Hepatocyte (in vitro differentiated cells): ENCODE measurements at places on chromosomes 4 and X.

DNA sequence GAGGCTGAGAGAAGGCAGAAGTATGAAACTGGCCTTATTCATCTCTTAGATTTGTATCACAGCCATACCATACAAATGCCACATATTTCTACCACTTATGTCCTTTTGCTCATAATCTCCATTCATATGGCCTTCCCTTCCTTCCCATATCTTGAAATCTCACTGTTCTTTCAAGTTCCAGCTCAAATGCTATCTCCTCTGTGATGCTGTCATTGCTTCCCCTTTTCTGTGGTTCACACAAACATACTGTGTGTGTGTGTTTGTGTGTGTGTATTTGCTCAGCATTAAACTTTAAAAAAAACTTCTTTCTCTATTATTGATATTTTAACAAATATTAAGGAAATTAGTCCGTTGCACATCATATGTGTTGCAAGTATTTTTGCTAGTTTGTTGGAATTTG is 26.7 kb downstream of the PHKA1 start:
- no peak for DNase-seq

DNA sequence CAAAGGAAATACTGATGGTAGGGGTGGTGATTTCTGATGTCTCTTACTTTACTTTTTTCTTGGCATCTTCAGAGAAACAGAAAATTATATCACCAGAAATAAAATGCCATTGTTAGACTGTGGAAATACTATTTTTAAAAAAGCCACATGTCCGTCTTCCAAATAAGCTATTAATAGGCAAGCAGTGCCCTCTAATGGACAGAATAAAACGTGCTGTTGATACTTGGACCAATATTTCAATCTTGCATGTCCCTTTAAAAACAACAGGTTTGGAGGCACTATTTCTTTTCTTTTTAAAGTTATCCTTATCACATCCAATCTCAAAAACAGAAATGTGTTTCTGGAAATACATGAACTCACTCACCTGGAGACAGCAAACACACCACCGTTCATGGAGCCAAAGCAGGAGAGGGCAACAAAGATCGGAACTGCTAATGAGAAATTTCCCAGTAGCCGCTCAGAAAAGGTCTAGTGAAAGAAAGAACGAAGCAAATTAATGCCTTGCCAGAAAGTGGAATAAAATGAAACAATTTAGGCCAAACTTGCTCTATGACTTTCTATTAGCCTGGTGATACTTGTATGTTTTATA is 59.2 kb downstream of the SLC7A11 start:
- peak; percentile 71 for DNase-seq

DNA sequence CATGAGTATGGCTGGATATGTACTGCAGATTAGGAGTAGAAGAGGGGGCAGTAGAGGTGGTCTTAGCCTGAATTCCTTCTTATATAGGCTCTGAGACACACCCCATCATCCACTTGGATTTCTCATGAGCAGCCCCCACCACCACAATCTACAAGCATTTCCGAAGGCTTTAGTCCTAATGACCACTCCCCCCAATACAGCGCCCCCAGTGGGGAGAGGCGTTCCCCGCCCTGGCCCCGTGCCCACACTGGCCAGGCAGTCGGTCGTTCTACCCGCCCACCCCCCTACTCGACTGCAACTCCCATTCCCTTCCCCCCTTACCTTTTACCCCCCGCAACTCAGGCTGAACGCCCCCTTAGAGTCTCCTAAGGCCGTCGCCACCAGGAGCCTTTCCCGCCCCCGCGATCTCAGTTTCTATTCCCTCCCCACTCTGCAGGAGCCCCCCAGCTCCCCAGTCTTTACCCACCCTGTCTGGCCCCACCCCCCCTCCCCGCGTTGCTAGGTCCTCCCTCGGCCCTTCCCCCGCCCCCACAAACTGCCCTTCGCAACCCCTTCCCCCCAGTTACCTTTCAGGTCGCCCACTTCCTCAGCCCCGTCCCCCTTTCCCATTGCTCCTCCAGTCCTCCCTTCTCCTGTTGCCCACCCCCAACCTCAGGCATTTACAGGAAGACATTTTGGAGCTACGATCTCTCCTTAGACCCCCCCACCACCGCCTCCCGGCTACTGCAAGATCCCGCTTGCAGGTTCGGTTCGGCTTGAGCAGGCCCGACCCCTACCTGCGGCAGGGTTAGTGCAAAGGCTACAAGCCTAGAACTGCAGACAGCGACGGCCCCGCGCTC is 468 bp downstream of the ZMYM3 start:
- DNase-seq = peak; percentile 60

GRCh38 chr4:26763063-26763462 is 97.6 kb upstream of the STIM2 start:
- DNase-seq = no peak
